Cardiac fibroblast (primary cell): ENCODE measurements at places on chromosomes 2 and 18.

- no peak for DNase-seq
These were observed 34.9 kb upstream of the CCNT2 start for GRCh38 chr2:134883552-134884293.

GRCh38 chr2:235854276-235854675, 313.9 kb downstream of the GBX2 start:
- no peak for DNase-seq

DNA sequence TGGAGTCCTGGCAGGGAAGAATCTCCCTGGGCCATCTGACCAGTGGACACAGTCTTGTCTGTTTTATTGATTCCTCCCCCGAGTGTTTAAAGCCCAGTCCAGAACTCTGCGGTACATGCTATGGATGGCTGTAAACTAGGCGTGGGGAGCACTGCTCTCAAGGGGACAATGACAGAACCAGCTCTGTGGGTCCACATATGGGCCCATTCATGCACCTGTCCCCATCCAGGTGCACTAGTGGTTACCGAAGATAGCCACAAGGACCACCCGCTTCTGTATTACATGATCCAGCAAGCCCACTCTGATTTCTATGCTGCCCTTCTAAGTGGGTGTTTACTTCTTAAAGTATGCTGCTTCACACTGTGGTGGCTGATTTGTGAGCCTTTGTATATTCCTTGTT, 21.0 kb downstream of the CHST10 start:
- no peak for DNase-seq

GRCh38 chr2:62854600-62855514, 149.3 kb downstream of the EHBP1 start:
- DNase-seq, result no peak

- no peak for DNase-seq
These were observed 352.6 kb upstream of the CWC22 start for GRCh38 chr2:180359522-180360282.

- DNase-seq, result no peak
These were observed 57.2 kb downstream of the NCK2 start for GRCh38 chr2:105801961-105802360.

GRCh38 chr2:180227461-180227860, 220.4 kb upstream of the CWC22 start:
- peak; percentile 62 for DNase-seq

DNA sequence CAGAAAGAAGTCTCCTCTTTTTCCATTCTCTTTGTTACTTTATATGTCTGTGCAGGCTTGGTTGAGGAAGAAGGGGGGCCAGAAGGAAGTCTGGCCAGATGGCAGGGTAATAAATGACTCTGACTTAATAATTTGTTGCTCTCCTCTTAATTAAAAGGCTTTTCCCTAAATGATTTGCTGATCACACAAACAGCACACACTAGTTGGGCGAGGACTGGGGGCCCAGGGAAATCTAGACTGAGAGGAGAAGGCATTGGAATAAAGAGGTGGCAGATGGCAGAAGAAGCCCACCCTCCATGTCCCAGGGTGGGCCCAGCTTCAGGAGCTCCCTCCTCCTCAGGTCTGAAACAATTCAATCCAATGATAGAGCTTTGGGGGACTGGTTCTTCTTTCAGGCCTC, 12.7 kb upstream of the SMARCAL1 start:
- DNase-seq, result no peak

- DNase-seq, result no peak
These were observed 66.3 kb downstream of the TRPM8 start for GRCh38 chr2:233983445-233983844.

GRCh38 chr2:214019229-214019972, 391.5 kb upstream of the VWC2L start:
- DNase-seq, result peak; percentile 98

DNA sequence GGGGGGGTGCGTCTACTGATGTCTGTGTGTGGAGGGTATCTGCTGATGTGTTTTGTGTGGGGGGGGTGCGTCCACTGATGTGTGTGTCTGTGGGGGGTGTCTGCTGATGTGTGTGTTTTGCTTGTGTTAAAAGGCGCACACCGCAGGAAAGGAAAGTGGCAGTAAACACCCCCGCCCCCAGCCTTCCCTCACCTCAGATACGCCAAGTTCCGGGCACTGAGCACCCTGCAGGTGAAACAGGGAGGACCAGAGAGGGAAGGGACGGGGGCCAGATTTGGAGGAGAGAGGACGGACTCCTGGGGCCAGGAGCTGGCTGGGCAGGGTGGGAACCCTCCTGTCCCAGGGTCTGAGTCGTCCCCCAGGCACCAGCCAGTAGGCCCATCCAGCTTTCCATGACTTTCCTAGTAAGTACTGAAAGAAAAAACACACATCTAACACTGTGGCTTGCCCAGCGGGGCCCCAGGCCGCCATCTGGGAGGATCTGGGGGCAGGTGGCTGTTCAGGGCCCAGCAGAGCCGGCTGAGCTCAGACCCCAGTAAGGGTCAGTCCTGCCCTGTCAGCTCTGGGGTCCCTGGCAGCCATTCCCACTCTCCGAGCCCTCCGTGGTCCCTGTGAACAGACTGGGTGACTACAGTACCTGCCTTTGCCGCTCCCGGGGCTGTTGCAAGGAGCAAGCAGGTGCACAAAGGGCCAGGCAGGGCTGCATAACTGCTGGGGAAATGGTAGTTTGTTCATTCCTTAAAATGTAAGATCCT, 126.9 kb downstream of the NFATC1 start:
- no peak for DNase-seq

- DNase-seq, result no peak
These were observed 77.9 kb downstream of the OSBPL1A start for GRCh38 chr18:24319757-24320156.

- DNase-seq, result no peak
These were observed 192.4 kb downstream of the TWIST2 start for GRCh38 chr2:239040152-239040761.

DNA sequence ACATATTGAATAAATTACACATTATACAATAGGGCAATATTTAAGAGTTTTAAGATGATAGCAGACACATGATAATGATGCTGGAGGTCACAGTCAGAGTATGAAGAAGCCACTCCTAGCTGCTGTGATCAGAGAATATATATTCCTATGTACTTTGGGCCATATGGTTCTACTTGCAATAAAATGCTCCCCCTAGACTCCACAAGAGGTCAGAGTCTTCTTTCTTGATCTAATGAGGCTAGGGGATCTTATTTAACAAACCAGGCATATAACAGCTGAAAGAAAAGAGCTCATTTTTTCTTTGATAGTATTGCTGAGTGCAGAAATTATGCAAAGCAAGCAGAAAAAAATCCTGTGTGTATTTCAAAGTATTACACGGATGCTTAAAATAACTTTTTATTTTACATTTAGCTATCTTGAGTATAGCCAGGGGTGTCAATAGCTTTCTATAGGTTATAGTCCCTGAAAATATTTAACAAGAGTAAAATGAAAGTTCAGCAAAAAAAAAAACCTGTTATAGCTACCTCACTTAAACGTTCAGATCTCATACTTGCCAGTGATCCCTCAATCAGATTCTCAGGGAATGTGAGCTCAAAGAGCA, 748.7 kb upstream of the CHAC2 start:
- DNase-seq, result peak; percentile 7

- no peak for DNase-seq
These were observed 64.5 kb downstream of the TTC32 start for GRCh38 chr2:19837235-19837766.

GRCh38 chr2:235627682-235628081, 133.8 kb downstream of the AGAP1 start:
- peak; percentile 29 for DNase-seq

DNA sequence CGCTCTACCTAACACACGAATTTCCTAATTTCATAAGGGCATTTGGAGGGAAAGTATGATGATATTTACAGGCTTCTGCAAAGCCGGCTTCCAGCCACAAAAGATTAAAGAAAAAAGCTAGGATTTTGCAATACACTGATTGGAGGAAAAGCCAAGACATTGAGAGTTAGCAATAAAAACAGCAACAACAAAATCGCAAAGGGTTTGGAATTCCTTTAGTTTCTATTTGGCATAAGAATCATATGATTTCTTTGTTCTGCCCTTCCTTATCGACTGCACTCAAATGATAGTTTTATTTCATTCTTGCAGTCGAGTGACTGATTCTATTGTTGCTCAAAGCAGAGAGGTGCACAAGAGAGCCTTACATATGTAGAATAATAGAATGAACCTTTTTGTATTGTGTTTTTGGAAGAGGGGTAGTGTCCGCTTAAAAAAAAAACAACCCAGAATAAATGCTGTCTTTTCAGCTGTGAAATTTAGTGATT, 3.9 kb upstream of the ZNF532 start:
- peak; percentile 75 for DNase-seq

DNA sequence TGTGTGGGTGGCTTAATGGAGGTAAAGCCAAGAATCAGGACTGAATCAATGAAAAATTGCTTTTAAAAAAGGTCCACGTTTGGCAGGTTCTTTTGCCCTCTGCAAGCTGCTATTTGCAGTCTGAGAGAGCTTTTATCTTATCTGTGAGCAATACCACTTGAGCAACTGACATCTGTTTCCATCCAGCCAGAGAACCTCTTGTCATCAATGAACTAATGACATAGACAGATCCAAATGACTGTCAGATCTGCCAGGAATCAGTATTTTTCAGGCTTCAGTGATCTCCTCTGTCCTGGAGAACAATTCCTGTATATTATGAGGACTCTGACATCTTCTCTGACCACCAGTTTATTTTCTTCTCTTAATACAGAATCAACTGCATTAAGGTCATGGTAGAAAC, 608.1 kb downstream of the LRP1B start:
- no peak for DNase-seq

GRCh38 chr2:231170055-231170454, 28.4 kb upstream of the ARMC9 start:
- no peak for DNase-seq

- DNase-seq, result no peak
These were observed 339.8 kb upstream of the CDH7 start for GRCh38 chr18:65411061-65411460.

DNA sequence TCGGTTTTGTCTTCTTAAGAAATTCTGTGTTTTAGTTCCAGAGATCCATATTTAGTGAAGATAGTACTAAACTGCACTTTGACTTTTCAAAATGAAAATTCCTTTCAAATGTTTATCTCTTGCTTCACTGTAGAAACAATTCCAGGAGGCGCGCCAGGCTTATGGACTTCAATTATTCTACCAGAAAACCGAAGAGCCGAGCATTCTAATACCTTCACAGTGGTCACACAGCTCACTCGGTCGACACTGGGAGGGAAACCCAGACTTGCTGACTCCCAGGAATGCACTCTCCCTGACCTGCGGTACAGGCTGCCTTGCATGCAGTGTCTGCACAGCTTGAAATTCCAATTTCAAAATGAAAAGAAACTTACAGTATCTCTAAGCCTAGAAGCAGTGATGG, 119.9 kb upstream of the PIEZO2 start:
- no peak for DNase-seq

GRCh38 chr2:163465440-163465839, 270.4 kb downstream of the FIGN start:
- no peak for DNase-seq

DNA sequence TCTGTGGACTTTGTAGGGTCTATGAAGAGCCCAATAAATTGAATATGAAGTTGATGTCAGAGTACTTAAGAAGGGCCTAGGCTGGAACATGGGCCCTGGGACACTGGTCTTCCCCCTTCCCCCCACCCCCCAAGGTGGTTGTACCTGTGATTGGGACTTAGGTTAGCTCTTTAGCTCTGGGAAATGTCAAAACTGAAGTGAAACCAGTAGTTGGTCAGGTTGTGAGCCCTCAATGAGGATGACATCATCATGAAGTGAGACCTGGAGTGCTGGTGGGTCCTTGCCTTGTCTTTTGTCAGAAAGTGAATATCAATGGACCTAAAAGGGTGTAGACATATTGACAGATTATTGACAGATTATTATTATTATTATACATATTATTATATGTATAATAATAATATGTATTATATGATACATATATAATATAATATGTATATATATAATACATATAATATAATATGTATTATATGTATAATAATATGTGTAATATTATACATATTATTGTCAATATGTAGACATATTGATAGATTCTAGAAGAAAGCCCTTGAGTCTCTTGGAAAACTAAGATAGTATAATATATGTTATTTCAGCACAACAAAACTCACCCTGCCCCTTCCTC, 5.4 kb downstream of the MARS2 start:
- DNase-seq, result no peak

GRCh38 chr2:98172951-98173350, 86.0 kb downstream of the VWA3B start:
- DNase-seq, result no peak

DNA sequence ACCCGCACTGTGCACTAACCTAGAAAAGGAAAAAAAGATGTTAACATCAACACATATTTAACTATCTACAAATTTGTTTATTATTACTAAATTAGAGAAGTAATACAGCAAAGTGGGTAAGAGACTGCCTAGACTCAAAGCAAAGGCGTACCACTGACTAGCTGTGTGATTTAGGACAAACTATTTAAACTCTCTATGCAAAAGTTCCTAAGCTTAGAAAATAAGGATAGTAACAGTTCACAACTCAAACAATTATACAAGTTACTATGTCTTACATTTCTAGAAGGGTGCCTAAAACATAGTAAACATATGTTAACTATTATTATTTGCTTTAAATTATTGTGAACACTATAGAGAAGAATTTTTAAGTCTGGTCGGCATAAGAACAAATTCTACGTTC, 119.4 kb downstream of the RTTN start:
- no peak for DNase-seq

DNA sequence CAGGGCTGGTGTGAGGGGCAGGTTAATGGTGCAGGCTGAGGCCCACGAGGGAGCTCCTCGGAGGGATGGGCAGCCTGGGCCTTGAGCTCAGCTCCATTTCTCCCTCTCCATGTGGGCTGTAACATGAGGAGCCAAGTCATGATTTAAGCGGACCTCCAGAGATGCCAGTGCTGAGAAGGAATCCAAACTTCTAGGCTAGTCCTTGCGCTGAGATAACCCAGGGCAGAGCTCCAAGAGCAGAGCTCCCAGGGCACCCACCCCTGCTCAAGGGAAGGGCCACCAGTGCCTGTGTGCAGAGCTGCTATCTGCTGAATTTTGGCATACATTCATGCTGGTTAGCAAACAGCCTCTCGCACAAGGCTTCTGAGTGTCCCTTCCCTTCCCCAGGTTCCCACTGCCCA, 95.1 kb downstream of the MRO start:
- DNase-seq, result no peak

GRCh38 chr18:74387383-74387782, 69.7 kb downstream of the DIPK1C start:
- DNase-seq, result no peak

DNA sequence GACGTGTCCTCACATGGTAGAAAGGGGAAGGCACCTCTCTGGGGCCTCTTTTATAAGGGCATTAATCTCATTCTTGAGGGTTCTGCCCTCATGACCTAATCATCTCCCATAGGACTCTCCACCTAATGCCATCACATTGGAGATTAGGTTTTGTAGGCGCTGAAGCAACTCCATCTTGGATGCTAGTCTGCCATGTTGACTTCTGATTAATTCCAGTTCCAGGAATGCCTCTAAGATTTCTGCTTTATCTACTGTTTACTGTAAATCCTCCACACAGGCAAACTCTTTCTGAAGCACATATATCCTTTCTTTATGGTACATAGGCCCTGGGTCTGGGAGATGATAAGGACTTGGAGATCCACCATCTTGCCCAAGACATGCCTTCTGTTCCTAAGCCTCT, 49.3 kb upstream of the YWHAQ start:
- no peak for DNase-seq
